ENCODE measurements at places on chromosomes 6 and 20. TPM values are rescaled to one million over a fixed set of nuclear protein-coding genes. Genes with fewer than 3 reads are reported as not detected.

The LHFPL5 gene
- total RNA-seq = not detected

- H3K4me1 ChIP-seq = no peaks in the 10 kb centered on the region
- H3K27ac ChIP-seq = no peak overlapping the region
- no peaks in the 10 kb centered on the region for H3K36me3 ChIP-seq
- no peak for DNase-seq
These were observed 10.1 kb upstream of the MRGBP start for GRCh38 chr20:62786157-62786556.

GRCh38 chr20:42018979-42019378, 400.8 kb upstream of the CHD6 start:
- no peak overlapping the region for H3K27ac ChIP-seq
- H3K27me3 ChIP-seq = no peaks in the 10 kb centered on the region
- DNase-seq = no peak
- H3K4me3 ChIP-seq = no peak overlapping the region
- H3K4me1 ChIP-seq = no peaks in the 10 kb centered on the region

DNA sequence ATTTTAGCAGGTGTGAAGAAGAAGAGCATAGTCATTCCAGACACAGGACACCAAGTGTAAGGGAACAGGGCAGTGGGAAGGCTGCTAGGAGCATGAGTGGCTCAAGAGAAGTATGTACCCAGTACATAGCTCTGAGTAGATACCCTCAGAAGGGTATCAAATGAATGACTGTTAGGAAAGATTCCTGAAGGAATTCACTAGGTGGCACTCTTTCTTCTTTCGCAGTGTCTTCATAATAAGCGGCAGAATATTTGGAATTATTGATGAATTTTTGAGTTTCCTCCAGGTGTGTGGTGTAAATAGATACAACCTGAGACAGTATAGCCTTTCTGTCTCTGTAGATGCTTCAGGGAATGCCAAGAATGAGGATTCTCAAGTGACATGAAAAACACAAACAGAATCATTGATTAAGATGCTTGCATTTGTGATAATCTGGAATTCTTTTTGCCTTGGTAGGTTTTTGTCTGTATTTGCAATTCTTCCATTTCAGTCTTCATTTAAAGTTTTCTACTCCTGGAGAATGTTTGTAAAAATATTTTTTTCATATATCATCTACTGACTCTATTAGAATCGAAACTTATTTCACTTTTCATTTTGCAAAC, 264.3 kb upstream of the RIMS1 start:
- H3K4me3 ChIP-seq = no peak overlapping the region
- H3K4me1 ChIP-seq = no peaks in the 10 kb centered on the region
- no peaks in the 10 kb centered on the region for H3K36me3 ChIP-seq
- DNase-seq = no peak
- no peak overlapping the region for H3K27ac ChIP-seq

DNA sequence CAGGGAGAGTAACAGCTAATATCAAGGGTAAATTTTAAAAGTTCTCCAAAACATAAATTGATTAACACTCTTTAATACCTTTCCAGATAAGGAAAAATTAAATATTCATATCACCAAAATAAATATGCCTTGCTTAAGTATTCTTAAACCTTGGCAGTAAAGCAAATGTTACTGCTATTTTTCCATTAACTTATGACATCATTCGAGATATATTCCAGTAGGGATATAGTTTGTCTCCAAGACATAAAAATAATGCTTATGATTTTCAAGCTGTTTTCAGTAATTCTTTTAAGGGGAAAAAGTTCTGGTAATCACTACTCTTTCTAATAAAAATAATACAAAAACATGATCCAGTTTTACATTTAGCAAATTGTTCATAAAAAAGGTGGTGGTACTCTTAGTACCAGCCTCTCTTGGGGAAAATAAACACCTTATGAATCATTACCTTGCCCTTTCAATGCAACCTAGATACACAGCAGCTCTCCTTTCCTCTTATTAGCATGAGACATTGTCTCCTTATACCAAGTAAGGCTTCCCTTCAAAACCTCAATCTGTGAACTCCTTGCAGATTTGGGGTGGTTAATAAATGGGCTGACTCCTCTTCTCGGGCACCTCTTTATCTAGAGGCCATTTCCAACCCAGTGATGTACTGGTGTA, 31.5 kb upstream of the LTV1 start:
- peaks cover 8% of the 10 kb centered on the region for H3K4me1 ChIP-seq
- no peaks in the 10 kb centered on the region for H3K36me3 ChIP-seq
- no peaks in the 10 kb centered on the region for H3K27me3 ChIP-seq
- no peak overlapping the region for H3K27ac ChIP-seq

Data from aorta (tissue), 5 donors.